ENCODE measurements at places on chromosomes 13 and 19.

- no peak for DNase-seq
These were observed 999.4 kb downstream of the UQCRFS1 start for GRCh38 chr19:28213470-28214082.

DNA sequence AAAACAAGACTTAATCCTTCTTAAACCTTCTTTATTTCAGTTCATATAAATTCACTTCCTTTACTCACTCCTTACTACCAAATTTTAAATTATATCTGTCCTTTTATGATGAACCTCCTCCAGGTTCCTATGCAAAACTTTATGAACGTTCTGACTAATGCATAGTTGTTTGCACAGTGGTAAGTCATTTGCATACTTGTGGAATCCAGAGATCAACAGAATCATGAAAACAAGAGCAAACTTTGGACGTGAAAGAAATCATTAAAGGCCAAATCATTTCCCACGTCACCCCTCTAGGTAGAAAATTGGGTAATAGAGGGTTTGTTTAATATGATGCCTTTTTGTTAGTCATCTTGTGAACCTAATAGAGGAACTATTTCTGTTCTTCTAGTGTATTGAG is 32.3 kb upstream of the MYCBP2 start:
- DNase-seq = no peak

GRCh38 chr13:91153372-91153771 is 194.1 kb upstream of the MIR17HG start:
- no peak for DNase-seq

DNA sequence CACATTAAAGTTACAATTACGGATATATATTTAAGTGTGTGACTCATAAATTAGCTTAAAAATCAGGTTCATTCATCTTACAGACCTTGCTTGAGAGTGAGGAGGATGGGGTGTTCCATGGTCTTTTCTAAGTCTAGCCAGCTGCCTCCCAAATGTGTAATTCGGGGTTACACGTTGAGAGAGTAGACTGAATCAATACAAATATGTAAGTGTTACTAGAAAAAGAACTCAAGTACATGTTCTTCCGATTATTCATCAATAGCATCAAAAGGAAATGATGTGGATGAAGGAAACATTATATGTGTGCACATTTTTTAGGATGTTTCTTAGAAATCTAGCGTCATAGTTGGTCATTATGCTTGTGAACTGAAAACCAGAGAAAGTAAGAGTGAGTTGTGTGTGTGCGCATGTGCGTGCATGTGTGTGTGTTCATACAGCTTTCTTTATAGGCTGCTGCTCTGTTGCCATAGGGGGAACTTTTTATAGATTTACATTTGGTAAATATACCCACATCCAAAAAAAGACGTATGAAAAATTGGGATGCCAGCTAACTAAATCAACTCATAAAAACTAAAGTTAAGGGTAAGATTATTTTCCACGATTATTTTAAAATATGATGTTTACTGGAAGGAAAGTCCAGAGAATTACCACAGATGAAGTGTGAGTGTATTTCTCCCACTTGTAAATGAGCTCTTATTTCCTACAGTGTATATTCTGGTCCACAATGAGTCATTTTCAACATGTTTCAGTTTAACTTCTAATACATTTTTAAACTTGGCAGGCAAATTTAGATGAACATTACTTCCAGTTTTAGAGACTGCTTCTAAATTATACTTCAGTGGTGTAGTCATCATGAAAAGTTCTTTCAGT is 82.4 kb downstream of the PIBF1 start:
- DNase-seq = no peak

Measured in NCI-H187 treated with DMSO at 0.1 percent for 48 hours (cell line).